ENCODE measurements at places on chromosomes 13 and 19.

DNA sequence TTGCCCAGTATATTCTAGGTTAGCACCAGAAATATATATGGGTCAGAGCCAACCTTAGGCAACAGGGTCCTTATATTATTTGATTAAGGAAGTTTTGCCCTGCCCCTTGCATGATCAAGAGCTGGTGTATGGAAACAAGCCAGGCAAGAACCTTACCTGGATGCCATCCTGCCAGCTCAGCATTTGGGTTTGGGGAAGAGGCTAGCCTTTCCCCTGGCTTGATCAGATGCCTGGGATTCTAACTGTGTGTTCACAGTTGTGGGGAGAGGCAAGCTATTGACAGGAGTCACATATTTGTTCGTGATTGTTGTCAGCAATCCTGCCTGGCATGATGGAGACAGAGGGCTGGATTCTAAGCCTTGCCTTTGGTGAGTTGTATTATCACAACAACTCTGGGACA lies 260.0 kb upstream of the DACH1 start:
- no peak for DNase-seq

GRCh38 chr19:18167975-18168645 lies 5.5 kb upstream of the IFI30 start:
- peak; percentile 53 for DNase-seq

DNA sequence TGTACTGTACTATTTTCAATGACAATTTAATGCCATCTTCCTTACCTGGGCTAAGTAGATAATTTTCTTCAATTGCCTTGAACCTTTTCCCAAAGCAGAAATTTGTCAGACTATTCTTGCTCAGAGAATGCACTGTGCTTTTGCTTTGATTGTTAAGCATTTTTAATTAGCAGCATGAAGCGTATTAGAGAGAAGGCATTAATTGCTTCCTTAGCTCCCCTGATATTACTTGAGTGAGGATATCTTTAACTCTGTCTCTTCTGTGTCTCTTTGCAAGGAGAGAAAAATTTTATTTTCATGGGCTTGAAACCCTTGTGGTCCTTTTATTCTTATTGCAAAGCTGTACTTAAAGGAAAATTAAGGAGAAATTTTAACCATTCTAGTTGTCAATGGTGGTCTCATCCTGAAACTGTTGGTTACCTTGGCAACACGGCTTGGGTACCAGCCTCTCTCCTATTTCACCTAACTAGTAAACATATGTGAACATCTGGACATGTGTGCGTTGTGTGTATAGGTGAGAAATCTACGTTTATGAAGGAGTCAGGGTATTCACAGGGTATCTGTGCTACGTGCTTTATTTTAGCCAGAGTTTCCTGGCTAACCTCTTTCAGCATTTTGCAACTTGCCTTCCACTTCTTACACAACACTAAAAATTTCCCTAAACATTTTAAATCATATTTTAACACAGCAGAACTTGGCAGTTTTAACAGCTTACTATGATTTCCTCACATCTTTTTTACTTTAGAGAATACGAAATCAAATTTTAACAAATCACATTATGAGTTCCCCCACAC lies 225.5 kb downstream of the KLF5 start:
- no peak for DNase-seq

GRCh38 chr13:39397226-39397895 lies 205.6 kb downstream of the LHFPL6 start:
- DNase-seq: no peak

DNA sequence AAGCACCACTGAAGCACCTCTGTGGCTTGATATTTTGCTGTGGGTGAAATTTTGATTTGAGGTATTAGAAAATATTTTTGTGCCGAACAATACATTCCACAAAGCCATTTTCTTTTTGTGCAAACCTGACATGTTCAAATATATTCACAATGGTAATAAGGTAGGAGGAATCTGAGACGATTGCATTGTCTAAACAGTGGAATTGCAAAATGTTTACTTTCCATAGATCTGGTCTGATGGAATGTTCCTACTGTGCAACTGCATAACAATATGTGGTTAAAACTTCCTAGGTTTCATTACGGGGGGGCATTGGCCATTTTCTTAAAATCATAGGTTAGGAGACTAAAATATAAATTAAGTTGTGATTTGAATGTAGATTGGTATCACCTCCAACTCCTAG lies 42.7 kb upstream of the AKAP11 start:
- DNase-seq: no peak

DNA sequence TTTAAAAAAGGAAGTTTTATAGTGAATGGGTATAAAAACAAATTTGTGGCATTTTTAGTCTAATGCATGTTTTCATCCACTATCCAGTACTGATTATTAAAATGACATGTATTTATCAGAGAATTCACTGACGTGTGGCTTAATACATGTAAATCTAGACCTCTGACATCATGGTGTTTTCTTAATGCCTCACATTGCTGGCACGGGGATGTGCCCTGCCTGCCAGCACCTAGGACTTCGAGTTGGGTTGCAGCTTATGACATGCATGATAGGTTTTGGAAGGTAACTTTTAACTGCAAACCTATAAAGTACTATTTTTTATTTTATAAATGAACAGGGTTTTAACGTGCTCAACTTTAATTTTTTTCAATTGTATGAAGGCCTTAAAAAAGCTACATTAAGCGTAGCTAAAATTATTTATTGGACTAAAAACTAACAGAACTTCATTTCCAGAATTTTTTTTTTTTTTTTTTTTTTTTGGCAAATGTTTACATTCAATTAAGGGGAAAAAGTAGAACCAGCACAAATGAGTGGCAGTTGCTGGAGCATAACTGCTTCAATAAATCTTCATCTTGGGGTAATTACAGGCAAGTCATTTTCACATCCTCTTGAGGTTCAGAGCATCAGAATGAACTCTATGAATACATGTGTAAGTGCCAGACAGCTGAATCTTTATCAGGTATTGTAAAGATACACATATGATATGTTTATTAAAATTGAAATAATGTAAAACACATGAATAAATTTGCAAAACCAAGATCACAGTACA lies 16.3 kb downstream of the METTL21C start:
- DNase-seq: no peak

GRCh38 chr13:74061926-74062595 lies 72.1 kb downstream of the KLF12 start:
- no peak for DNase-seq

GRCh38 chr13:62850331-62850730 lies 1434.7 kb upstream of the PCDH20 start:
- no peak for DNase-seq

- no peak for DNase-seq
These were observed 35.8 kb upstream of the XPO4 start for GRCh38 chr13:20938302-20938701.

GRCh38 chr13:24217601-24218281 lies 57.2 kb downstream of the SPATA13 start:
- DNase-seq: peak; percentile 93

GRCh38 chr19:9808855-9809824 lies 9.7 kb downstream of the FBXL12 start:
- DNase-seq: no peak

All from left lobe of liver (tissue), 2 donors.